ENCODE measurements at places on chromosomes 1 and 21.

DNA sequence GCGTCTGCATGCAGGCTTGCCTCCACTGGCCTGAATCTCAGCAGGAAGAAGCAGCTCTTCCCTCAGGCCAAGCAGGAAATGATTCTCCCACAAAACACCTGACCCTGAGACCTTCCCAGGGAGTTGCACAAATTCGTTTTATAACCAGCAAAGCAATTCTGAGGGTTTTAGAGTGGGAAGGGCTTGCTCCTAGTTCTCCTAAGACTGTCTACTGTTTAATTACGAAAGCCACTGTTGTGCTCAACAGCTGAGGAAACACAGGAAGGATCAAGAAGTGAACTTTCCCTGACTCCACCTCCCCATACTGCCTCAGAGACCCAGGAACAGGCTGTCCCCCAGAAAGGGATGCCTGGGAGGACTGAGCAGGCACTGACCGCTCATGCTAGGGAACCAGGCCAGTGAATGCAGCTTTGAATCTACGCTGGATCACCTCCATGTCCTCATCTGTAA is 37.0 kb upstream of the PUM1 start:
- DNase-seq, result no peak

- no peak for DNase-seq
These were observed 105.5 kb downstream of the RERE start for GRCh38 chr1:8711873-8712412.

- no peak for DNase-seq
These were observed 2.6 kb upstream of the GUCA2B start for GRCh38 chr1:42150651-42151050.

DNA sequence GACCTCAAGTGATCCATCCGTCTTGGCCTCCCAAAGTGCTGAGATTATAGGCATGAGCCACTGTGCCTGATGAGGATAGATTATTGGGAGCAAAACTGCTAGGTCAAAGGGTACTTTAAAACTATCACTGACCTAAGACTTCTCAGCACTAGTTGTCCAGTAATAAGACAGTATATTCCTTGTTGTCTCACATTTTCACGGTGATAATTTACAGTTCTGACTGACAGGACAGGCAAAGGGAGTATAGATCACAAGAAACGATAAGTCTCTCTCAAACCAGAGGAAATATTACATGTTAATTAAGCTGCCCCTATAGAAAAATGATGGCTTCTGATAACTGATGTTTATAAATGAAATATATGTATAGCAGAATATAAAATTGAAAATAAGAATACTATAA is 3.7 kb downstream of the MRPS14 start:
- no peak for DNase-seq

GRCh38 chr1:117268535-117269455 is 58.1 kb upstream of the VTCN1 start:
- no peak for DNase-seq

DNA sequence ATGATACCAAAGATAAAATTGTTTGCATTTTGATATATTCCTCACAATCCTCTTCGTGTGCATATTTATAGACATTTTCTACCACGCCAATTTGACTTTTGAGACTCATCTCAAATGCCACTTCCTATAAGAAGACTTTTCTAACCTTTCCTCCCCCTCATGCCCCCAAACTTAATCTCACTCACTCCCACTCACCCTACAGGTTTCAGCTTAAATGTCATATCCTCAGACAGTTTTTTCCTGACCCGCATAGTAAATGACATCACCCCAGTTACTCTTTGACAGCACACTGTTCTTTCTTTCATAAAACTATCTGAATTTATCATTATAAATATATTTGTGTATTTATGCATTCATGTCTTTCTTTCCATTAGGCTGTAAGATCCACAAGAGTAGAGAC is 29.6 kb upstream of the RGS8 start:
- peak; percentile 15 for DNase-seq

All from stimulated activated CD4-positive, alpha-beta T cell treated with anti-CD3 and anti-CD28 coated beads, Interleukin-4, amount 100 ng/mL, for 24 hours (primary cell).